ENCODE measurements at places on chromosomes 2 and 18.

GRCh38 chr18:7878265-7879211 is 311.4 kb downstream of the PTPRM start:
- DNase-seq, result peak; percentile 89

GRCh38 chr2:238344517-238344916 is 24.2 kb downstream of the TRAF3IP1 start:
- DNase-seq, result no peak

DNA sequence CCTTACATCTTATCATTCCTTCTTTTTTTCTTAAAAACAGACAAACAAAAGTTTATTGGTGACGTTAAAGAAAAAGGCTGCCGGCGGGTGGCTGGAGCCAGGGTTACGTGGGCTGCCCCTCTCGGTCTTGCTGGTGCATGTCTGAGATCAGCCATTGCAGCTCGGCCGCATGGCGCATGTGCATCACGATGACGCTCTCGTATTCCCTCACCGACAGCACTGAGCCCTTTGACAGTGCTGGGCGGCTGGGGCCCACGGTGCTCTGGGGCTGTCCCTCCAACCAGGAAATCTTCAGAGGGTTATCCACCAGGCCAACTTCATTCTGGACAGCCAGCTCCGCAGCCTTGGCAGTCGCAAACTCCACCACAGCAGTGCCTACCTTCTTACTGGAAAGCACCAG is 1081.8 kb upstream of the TMEFF2 start:
- no peak for DNase-seq

- no peak for DNase-seq
Measured at GRCh38 chr18:55354795-55355194, 233.2 kb downstream of the TCF4 start.

GRCh38 chr18:28039078-28039477 is 137.9 kb downstream of the CDH2 start:
- no peak for DNase-seq

DNA sequence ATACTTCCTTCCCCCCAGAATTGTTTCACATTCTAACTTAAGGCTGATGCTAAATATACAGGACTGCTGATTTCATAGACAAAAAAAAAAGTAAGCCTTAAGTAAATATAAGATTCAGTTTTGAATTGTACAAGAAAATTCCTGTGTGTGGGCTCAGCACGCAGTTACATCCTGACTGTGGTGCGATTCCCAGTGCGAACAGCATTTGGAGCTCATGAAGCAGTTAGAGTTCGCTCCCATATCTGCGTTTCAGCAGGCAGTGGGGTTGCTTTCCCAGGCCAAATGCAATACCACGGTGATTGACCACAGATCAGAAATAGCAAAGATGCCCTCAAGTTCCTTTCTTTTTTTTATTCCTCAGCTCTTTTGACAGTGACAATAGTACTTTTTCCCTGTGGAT is 75.6 kb downstream of the SATB2 start:
- DNase-seq, result no peak

GRCh38 chr2:236242057-236242495 is 22.1 kb downstream of the ASB18 start:
- DNase-seq, result no peak

- no peak for DNase-seq
Measured at GRCh38 chr2:119179991-119180390, 21.4 kb upstream of the C1QL2 start.

DNA sequence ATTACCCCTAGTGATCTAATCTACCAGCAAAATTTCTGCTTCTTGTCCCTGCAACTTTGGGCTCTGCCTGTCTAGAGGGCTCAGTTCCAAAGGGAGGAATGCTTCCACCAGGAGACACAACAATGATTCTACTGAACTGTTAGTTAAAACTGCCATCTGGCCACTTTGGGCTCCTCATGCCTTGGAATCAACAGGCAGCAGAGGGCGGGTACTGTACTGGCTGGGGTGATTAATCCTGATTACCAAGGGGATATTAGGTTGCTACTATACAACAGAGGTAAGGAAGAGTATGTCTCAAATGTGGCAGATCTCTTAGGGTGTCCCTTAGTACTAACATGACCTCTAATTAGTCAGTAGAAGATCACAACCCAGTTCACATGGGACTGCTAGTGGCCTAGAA is 21.4 kb downstream of the HADHA start:
- DNase-seq, result no peak

- DNase-seq, result peak; percentile 72
Measured at GRCh38 chr2:238379096-238379810, 47.5 kb upstream of the ASB1 start.

DNA sequence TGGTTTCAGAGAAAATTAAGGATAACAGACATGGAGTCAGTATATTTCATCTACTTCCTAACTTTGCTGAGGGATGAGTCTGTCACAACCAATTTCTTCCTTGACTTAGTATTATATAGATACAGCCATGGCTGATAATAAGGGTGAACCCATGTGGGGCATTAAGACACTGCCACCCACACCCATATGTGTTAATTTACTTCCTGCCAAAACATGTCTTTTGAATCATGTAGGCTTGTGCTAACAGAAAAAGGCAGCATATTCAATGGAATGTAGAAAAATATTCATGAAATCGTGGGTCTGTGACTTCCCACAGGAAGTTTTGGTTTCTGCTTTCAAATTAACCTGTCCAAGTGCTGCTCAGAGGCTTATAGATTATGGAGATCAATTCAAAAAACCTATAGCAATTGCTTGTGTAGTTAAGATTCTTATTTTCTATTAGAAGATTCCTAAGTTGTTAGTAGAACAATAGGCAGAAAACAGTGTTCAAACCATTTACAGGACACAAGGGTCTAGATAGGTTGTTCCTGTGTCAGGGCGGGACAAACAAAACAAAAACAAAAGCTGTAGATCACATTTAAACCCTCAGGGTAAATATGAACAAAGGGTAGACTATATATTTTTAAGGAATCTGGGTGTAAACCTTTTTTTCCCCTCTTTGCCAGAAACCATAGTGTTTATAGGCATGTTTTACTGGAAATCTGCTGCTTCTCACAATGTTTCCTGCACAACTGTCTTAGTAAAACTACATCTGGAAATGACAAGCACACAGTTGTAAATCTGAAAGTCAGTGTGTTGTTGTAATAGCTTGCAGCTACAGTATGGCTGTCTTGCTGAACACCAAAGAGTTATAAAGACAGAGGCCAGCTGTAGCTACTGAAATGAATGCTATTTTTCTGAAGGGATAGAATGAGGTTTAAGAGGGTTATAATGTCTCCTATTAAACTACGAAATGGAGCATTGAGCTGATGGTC is 691.2 kb downstream of the EPHA4 start:
- DNase-seq, result no peak

- DNase-seq, result peak; percentile 82
Measured at GRCh38 chr18:75247611-75248421, 37.2 kb downstream of the TSHZ1 start.

- no peak for DNase-seq
Measured at GRCh38 chr2:9261231-9261883, 54.7 kb downstream of the ASAP2 start.

- DNase-seq, result no peak
Measured at GRCh38 chr2:203908797-203909185, 27.8 kb upstream of the ICOS start.

- DNase-seq, result no peak
Measured at GRCh38 chr2:201203916-201204654, 21.1 kb downstream of the CASP10 start.

DNA sequence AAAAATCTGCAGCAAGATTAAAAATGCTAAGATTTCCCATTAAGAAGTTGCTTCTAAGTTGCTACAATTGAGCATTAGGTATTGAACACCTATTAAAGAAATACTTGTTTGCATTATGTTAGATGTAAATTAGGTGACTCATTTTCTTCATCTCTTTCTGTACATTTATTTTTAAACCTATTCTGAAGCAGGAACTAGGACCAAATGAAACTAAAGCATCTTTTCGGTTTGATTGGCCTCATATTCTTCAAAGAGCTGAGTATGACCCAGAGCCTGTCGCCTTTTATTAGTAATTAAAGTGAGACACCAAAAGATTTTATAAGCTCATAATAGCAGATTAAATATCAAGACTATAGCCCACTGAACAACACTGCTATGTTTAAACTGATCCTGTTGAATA is 83.4 kb upstream of the ZEB2 start:
- no peak for DNase-seq

DNA sequence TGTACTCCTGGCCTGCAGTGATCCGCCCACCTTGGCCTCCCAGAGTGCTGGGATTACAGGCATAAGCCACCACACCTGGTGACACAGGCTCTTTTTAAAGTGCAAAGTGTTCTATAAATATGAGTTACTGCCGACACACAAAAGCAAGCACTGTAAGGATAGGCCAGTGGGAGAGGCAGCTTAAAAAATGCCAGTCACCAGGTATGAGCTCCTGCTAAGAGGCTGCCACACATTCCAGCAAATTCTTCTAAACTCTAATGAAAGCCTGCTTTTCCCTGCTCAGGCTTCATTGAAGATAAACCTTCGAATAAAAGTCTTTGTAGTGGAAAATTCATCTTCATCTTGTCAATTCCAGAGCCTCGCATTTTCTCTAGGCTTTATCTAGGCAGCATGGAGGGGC is 203.0 kb upstream of the PID1 start:
- no peak for DNase-seq

All from DMS53 (cell line).